Stimulated activated CD8-positive, alpha-beta memory T cell treated with anti-CD3 and anti-CD28 coated beads, Interleukin-2, amount 100 ng/mL, for 48 hours (primary cell): ENCODE measurements at places on chromosomes 16 and 17.

GRCh38 chr17:8766731-8767130, 8.4 kb upstream of the SPDYE4 start:
- no peak for DNase-seq

- no peak for DNase-seq
Observed at GRCh38 chr16:79838496-79839259, 238.1 kb upstream of the MAF start.

GRCh38 chr16:85602402-85603202, 10.5 kb upstream of the GSE1 start:
- DNase-seq, result no peak

- DNase-seq, result no peak
Observed at GRCh38 chr16:57156351-57156703, 29.5 kb downstream of the PSME3IP1 start.

GRCh38 chr17:58326609-58327362, 1.8 kb downstream of the TSPOAP1 start:
- DNase-seq, result no peak
